H1 (cell line): ENCODE measurements at places on chromosomes 3 and 15. TPM values are rescaled to one million over a fixed set of nuclear protein-coding genes. Genes with fewer than 3 reads are reported as not detected.

The ATP13A4 gene
- 0.06 and 0.12 TPM in 2 replicates for polyA plus RNA-seq

The KNG1 gene
- polyA plus RNA-seq: 0.05 TPM in 1 of 2 replicates, not detected in the other

The EHHADH gene
- 0.82 and 1.4 TPM in 2 replicates for polyA plus RNA-seq

The ABTB1 gene
- 7.1 and 12.8 TPM in 2 replicates for polyA plus RNA-seq

The VILL gene
- 4.2 and 7.4 TPM in 2 replicates for polyA plus RNA-seq

The CAMK2N2 gene
- polyA plus RNA-seq: 4.0 and 6.1 TPM in 2 replicates

The ASB14 gene
- not detected in 2 replicates for polyA plus RNA-seq

The SENP8 gene
- 2.2 and 4.1 TPM in 2 replicates for polyA plus RNA-seq

The GRM7 gene
- 0.16 and 0.17 TPM in 2 replicates for polyA plus RNA-seq

The CLDN11 gene
- polyA plus RNA-seq: 4.8 and 8.1 TPM in 2 replicates

The CD80 gene
- polyA plus RNA-seq: 0.03 and 0.11 TPM in 2 replicates

The ACVR2B gene
- 24.7 and 32.2 TPM in 2 replicates for polyA plus RNA-seq

The LYZL4 gene
- polyA plus RNA-seq: not detected in 2 replicates

The SNTN gene
- not detected in 2 replicates for polyA plus RNA-seq

The ANP32A gene
- polyA plus RNA-seq: 46.8 and 70.8 TPM in 2 replicates

The SAMMSON gene
- polyA plus RNA-seq: not detected in 2 replicates

The IL20RB gene
- polyA plus RNA-seq: 1.8 and 3.3 TPM in 2 replicates

The NANOGP8 gene
- polyA plus RNA-seq: 14.5 and 23.3 TPM in 2 replicates

The LINGO1 gene
- polyA plus RNA-seq: 114 and 166 TPM in 2 replicates
